ENCODE measurements at places on chromosomes 7 and 10. TPM values are rescaled to one million over a fixed set of nuclear protein-coding genes. Genes with fewer than 3 reads are reported as not detected.

CNNM1 gene
- not detected for total RNA-seq

TUBB8 gene
- total RNA-seq: not detected

SSC4D gene
- total RNA-seq: 0.22 TPM

PLCE1 gene
- 0.44 TPM for total RNA-seq

AKR1C8 gene
- total RNA-seq: not detected

FBXL13 gene
- total RNA-seq: 0.20 TPM

SPDYE6 gene
- not detected for total RNA-seq

CPED1 gene
- total RNA-seq: 0.20 TPM

PKD2L1 gene
- total RNA-seq: not detected

PLAC9 gene
- 0.40 TPM for total RNA-seq

LIPM gene
- not detected for total RNA-seq

VENTX gene
- total RNA-seq: not detected

GIMAP5 gene
- 435 TPM for total RNA-seq

CUZD1 gene
- total RNA-seq: 0.20 TPM

GSDME gene
- 22.2 TPM for total RNA-seq
